ENCODE measurements at places on chromosomes 3 and 15. TPM values are rescaled to one million over a fixed set of nuclear protein-coding genes. Genes with fewer than 3 reads are reported as not detected.

GRCh38 chr3:113064183-113064582 is 73.4 kb downstream of the GTPBP8 start:
- DNase-seq: no peak

GRCh38 chr3:48423883-48424695 is 5.8 kb downstream of the PLXNB1 start:
- no peak for DNase-seq

The LARP6 gene
- polyA plus RNA-seq: 19.1 TPM

The GTF2A2 gene
- polyA plus RNA-seq: 131 TPM

DNA sequence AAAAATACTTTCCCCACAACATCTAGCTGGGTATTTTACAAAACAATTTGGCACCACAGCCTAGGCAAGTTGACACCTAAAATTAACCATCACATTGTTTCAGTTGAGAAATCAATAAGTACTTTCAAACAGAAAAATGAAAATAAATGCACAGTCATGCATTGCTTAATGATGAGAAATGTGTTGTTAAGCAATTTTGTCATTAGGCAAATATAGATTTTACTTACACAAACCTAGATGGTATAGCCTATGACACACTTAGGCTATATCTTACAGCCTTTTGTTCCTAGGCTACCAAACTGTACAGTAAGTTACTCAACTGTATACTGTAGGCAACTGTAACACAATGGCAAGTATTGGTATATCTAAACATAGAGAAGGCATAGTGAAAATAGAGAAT is 608.6 kb upstream of the BCHE start:
- DNase-seq: no peak

- DNase-seq: no peak
Measured at GRCh38 chr15:90813796-90814190, 54.6 kb upstream of the FURIN start.

GRCh38 chr15:51356983-51357382 is 15.5 kb downstream of the GLDN start:
- no peak for DNase-seq

DNA sequence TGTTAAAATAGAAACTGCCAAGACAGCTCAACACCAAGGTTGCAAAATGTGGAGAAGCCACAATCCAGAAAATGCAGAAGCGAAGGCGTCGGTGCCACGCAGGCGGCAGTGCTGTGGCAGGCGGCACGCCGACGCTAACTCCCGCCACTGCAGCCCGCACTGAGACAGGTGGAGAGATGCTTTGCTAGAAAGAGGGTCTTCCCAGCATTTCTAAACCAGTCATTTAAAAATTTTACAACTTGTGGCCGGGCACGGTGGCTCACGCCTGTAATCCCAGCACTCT is 23.2 kb downstream of the CYFIP1 start:
- no peak for DNase-seq

Data from left renal pelvis (tissue), 4 donors.